Glutamatergic neuron (in vitro differentiated cells): ENCODE measurements at places on chromosomes 1 and 21.

DNA sequence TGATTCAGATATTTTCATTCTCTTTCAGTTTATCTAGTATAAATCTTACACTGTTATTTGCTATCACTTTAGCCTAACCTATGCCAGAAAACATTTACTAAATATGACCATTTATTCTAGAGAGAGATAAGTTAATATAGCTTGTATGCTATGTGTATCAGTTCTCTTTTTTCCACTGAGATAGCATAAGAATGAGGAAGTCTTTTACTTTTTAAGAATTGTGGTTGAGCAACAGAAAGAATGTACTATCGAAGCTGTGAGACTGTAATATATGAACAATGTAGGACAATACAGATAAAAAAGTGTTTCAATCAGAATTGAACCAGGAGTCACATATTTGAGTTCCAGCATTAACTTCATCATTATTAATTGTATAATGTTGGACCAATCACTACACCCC, 479.9 kb upstream of the PLXNA2 start:
- DNase-seq: no peak

GRCh38 chr1:24528744-24529143, 26.1 kb downstream of the RCAN3 start:
- DNase-seq: no peak

DNA sequence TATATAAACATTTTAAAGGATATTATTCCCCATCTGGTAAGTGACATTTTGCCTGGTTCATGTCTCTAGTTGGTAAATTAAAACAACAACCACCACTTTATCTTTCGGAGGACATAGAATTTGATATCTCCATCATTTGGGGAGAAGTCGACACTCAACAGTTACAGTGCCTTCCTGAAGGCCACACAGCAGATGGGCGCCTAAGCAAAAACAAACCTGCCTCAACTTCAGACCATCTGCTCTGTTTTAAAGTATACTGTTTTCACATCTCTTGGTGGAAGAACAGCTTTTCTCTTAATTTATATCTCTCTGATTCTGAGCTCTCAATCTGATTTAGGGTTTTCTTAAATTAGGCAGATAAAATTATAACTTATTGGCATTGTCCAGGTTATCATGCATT, 282.2 kb downstream of the RYR2 start:
- no peak for DNase-seq

DNA sequence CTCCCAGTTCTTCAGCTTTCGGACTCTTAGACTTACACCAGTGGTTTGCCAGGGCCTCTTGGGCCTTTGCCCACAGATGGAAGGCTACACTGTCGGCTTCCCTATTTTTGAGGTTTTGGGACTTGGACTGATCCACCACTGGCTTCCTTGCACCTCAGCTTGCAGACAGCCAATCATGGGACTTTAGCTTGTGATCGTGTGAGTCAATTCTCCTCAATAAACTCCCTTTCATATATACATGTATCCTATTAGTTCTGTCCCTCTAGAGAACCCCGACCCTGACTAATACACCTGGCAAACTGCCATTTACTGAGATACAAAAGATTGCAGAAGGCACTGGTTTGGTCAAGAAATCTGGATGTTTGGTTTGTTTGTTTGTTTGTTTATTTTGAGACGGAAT, 6.4 kb upstream of the RAB4A start:
- DNase-seq: no peak

DNA sequence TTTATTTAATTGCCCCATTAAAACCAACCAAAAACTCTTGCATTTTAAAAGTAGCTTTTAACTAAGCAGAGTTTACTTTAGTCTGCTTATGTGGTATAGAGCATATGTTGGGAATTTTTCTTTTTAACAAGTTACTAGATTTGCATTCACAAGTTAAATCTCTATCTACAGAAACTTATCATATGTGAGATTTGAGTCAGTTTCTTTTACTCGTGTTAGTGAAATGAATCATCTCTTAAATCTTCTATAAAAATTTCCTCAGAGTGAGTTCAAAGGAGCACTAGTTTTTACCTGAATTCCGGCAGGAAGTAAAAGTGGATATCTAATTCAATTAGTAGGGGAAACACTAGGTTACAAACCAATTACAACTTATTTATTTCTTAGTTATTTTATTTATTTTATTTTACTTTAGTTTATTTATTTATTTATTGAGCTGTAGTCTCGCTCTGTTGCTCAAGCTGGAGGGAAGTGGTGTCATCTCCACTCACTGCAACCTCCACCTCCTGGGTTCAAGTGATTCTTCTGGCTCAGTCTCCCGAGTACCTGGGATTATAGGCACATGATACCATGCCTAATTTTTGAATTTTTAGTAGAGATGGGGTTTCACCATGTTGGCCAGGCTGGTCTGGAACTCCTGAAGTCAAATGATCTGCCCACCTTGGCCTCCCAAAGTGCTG, 1609.6 kb upstream of the B3GALT2 start:
- no peak for DNase-seq

DNA sequence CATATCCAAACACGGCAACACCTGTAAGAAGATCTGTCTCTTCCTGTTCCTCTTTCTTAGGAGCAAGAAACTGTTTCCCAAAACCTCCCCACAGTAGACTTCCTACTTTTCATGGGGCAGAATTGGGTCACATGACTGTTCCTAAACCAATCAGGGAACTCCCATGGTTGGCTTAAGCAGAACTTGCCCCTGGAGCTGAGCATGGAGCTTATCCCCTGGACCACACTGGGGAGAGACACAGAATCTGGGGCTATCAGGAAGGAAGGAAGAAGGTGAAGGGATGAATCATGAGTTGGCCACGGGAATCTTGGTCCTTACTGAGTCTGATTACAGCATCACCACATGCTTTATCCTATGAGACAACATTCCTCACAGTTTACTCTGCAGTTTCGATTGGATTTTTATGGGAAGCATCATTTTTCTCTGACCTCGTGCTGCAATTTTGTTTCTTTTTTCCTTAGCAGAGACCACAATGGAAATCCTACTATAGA, 81.8 kb downstream of the CDC7 start:
- DNase-seq: no peak

GRCh38 chr1:203380420-203381150, 29.7 kb upstream of the FMOD start:
- no peak for DNase-seq

- no peak for DNase-seq
Observed at GRCh38 chr1:27303509-27303908, 18.5 kb upstream of the TMEM222 start.

DNA sequence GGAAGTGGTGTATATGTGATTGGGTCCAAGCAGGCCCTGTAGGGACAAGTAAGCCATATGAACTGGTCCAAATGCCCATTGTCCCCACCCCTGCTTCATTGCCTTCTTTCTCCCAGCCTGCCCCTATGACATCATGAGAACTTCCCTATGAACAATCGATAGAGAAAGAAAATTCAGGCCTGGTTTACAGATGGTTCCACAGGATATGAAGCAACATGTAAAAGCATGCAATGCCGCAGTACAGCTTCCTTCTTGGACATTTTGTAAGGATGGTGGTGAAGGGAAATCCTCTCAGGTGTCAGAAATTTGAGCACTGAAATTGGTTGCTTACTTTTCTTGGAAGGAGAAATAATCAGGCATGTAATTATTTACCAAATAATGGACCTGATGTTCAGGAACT, 581.7 kb downstream of the MRPL39 start:
- DNase-seq: no peak

DNA sequence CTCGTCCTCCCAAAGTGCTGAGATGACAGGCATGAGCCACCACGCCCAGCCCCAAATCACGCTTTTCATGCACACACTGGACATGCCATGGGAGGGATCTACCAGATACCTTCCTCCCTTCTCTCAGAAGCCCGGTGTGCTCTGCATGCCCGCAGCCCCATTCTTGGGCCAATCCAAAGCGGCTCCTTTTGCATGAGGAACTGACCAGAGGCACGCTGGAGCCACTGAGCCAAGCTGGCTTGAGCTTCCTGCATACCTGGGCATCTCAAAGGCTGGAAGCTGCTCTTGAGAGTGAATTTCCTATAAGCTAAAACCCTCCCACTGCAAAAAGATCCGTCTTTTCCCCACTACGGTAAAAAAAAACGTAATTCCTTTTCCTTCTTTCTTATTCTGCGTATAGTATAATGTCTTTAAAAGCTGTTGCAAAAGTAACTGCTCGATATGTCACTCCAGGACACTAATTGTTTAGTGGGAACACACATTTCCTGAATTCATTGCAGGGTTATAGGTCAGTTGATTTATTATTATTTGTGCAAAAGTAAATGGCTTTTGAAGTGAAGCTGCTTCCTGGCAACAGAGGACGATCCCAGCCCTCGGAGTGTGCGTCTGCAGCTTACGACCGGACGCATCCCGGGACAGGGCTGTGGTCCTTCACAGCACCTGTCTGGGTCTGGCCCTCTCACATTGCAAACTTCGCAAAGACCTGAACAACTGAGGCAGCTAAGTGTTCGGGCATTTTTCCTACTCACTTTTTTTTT, 61.8 kb upstream of the ETS2 start:
- DNase-seq: no peak

DNA sequence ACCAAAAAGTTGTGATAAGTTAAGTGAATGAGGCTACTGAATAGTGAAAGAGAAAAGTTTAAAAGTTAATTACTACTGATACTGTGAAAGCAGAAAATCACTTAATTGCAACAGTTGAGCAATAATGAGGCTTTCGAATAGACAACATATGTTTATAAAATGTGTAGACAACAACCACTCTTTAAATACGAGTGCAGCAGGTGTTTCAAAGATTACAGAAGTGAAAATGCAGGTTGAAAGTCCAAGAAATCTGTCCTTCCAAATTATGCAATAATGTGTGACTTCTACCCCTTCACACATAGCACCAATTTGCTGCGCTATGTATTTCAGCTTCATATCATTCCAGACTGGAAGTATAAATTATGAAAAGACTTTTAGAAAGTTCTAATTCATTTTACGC, 213.0 kb downstream of the COL24A1 start:
- no peak for DNase-seq

GRCh38 chr1:29849038-29849750, 612.9 kb downstream of the PTPRU start:
- peak; percentile 48 for DNase-seq

- DNase-seq: no peak
Observed at GRCh38 chr1:206790502-206791250, 18.4 kb upstream of the IL10 start.

GRCh38 chr1:103108376-103109150, at the start of gene COL11A1:
TSS of gene COL11A1 (minus strand) at chr1:103108522. CDS start at chr1:103108178, 344 bp downstream.
- peak; percentile 48 for DNase-seq

DNA sequence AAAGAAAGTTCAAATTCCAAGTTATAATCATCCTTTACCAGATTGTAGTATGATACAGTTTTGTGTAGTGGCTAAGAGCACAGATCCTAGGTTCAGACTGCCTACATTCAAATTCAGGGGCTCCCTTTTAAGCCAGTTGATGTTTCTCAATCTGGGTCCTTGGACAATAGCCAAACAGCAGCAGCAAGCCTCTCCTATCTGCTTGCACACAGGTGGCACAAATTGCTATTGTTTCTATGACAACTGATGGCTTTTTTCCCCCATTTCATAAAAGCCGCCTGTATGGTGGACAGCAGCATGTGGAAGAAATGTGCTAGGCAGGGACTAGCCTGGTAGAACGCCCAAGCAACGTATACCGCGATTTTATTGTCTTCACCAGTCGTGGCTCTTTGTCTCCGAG, 76.5 kb downstream of the S1PR1 start:
- no peak for DNase-seq

- DNase-seq: peak; percentile 43
Observed at GRCh38 chr1:219385787-219386427, 212.2 kb downstream of the LYPLAL1 start.

- DNase-seq: no peak
Observed at GRCh38 chr1:72636631-72637030, 354.3 kb upstream of the NEGR1 start.

GRCh38 chr1:17084787-17085186, 31.0 kb upstream of the SDHB start:
- no peak for DNase-seq

GRCh38 chr1:78096017-78096416, 50.3 kb downstream of the GIPC2 start:
- no peak for DNase-seq

- peak; percentile 56 for DNase-seq
Observed at GRCh38 chr1:220748089-220748934, at the start of gene MTARC2. TSS of gene MTARC2 (plus strand) at chr1:220748322. CDS start at chr1:220748532, 210 bp downstream.

- no peak for DNase-seq
Observed at GRCh38 chr1:166974647-166975345, 544 bp downstream of the ILDR2 start.

DNA sequence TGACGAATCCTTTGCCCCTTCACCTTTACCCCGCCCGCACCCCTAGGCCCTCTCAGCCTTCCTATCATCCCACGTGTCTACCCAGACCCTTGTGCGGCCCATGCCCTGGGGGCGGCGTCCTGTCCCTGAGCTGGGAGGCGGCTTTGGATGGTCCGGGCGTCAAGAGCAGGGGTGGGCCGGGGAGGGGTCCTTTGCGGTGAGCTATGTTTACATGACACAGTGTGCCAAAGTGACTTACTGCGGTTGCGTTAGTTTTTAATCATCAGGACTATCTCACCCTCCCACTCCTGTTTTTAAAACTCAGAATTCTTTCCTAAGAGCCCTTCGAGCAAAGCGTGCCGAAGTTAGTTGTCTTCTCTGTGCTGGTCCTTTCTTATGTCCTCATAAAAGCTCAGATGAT, 144.6 kb downstream of the PGBD5 start:
- no peak for DNase-seq

- peak; percentile 40 for DNase-seq
Observed at GRCh38 chr1:18557621-18558465, 72.8 kb upstream of the PAX7 start.

DNA sequence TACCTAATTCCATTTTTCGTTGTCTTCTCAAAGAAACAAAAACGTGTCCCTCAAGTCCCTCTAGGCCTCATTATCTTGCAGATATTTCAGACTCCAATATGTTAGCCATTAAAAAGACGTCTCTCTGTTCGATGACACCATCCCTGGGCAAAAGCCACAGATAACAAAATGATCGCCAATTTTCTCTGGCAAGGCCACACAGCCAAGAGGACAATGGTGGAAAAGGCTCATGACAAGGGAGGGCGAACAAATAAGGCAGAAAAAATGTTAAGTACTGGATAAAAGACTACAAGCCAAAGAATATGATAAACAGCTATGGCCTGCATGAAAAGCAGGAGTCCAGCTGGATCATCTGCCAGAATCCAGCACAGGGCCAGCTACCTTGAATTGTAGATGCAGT, 82.9 kb downstream of the TBX15 start:
- DNase-seq: no peak

GRCh38 chr21:37817242-37817641, 99.0 kb downstream of the KCNJ6 start:
- DNase-seq: no peak

- peak; percentile 19 for DNase-seq
Observed at GRCh38 chr1:68293609-68294366, 61.5 kb upstream of the WLS start.

DNA sequence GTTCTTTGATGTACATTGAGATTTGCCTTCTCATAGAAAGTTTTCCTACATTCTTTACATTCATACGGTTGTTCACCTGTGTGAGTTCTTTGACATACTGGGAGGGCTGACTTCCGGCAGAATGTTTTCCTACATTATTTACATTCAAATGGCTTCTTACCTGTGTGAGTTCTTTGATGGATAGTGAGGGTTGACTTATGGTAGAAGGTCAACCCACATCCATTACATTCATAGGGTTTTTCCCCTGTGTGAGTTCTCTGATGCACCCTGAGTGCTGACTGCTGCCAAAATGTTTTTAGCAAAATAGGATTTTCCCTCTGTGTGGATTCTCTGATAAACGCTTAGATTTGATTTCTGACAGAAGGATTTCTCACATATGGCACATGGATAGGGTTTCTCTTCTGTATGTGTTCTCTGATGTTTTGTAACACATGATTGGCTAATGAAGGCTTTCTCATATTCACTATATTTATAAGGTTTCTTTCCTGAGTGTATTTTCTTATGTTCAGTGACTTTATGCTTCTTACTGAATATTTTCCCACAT, 37.7 kb downstream of the JMJD4 start:
- no peak for DNase-seq
